ENCODE measurements at places on chromosomes 11 and 22.

GRCh38 chr11:8870411-8871170 lies 40.4 kb upstream of the AKIP1 start:
- DNase-seq = peak; percentile 52

- no peak for DNase-seq
Observed at GRCh38 chr22:29300807-29301601, 5.4 kb upstream of the GAS2L1 start.

DNA sequence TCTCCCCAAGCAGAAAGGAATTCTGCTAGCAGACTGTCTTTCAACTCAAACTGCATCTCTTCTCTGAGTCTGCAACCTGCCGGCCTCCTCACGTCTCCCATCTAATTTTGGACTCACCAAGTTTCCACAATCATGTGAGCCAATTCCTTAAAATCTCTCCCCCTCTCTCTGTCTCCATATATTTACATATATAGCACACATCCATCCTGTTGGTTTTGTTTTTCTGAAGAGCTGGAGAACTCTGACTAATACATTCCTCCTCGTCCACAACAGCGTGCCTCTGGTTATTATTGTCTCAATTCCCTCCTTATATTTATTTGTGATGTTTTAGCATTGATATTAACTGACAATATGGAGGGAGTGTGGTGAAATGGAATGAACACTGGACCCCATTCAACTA lies 29.6 kb upstream of the FJX1 start:
- DNase-seq = no peak

DNA sequence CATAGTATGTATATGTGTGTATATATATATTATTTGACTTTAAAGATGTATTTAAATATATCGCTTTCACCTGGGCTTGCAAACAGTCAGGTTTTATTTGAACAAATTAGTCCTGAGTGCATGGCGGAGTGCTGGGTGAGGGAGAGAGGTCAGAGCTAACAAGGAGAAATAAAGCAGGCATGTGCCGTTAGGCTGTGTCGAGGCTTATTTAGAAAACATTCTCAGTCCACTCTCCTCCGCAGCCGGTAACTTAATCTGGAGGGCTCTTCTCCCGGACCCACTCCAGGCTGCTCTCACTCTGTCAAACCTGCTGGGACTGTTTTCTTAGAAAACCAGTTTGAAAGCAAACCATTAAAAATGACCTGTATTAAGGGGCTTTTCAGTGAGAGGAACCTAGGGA lies 455.9 kb downstream of the MN1 start:
- DNase-seq = no peak

DNA sequence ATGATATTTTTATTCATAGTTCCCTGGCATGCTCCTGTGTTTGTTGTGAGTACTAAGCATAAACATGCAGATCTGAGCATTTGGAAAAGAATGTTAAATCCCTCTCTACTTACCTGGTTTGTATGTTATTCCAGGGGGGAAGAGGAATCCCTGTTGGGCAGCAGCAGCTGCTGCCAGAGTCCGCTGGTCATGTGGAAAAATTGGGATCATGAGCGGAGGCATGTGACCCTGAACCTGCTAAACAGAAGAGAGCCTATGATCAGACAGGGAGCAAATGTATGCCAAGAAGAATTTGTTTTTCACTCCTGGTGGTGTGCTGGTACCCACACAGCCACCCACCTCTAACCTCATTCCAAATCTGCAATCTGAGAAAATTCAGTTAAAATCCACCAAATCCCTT lies 244.7 kb downstream of the SOX6 start:
- no peak for DNase-seq

GRCh38 chr11:117559698-117560097 lies 232.0 kb downstream of the CEP164 start:
- DNase-seq = no peak

DNA sequence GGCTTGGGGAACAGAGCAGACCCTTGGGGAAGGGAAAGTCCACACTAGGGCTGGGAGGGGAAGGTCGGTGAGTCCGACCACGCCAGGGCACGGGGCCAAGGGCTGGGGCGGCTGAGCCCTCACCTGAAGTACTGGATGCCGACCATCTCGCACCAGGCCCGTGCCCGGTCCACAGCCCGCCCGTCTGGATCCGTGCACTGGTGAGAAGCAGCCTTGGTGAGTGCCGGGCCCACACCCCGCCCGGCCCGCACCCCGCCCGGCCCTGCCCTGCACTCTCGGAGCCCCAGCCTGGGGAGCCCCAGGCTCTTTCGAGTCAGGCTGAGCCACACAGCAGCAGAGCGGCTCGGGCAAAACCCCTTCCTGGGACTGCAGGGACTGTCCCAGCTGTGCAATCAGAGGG lies 1.9 kb upstream of the BAIAP2L2 start:
- DNase-seq = no peak

GRCh38 chr11:112123129-112123528 lies 36.5 kb downstream of the SDHD start:
- DNase-seq = no peak

DNA sequence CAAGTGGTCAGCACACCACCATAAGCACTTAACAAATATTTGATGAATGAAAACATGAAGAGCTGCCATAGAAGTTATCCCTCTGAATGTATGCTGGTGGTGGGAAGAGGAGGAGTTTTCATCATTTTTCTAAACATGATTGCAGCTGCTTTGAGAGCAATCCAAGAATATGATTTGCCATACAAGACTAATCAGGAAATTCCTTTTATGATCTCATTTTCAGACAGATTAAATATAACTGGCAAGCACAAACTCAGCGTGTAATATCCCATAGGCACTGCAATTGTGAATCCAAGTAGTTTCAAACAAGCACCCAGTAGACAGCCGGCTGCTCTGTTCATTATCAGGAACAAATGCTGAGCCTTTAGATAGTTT lies 505.7 kb upstream of the LUZP2 start:
- DNase-seq = no peak

- DNase-seq = no peak
Observed at GRCh38 chr22:35802885-35803284, 85.2 kb downstream of the APOL5 start.

- DNase-seq = no peak
Observed at GRCh38 chr11:662689-663274, 25.7 kb downstream of the DRD4 start.

DNA sequence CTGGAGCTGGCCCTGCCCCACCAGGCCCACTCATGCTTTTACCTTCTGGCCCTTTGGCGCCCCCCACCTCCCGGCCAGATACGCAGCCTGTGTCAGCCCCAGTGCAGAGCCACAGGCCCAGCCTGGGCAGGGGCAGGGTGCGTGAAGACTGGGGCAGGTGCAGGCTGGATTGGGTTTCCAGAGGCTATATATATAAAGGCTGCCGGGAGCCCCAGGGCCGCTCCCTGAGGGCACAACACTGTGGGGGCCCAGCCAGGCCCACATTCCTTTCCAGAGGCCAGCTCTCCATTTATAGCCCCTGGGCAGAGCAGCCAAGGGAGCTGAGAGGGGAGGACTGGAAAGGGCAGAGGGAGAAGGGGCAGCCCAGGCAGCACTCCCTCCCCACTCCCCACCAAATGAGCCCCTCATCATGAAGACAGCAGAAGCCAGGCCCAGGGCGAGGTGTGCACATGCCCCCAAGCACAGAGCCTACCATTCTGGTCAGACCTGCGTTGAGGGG lies 5.0 kb upstream of the MYOD1 start:
- DNase-seq = no peak

DNA sequence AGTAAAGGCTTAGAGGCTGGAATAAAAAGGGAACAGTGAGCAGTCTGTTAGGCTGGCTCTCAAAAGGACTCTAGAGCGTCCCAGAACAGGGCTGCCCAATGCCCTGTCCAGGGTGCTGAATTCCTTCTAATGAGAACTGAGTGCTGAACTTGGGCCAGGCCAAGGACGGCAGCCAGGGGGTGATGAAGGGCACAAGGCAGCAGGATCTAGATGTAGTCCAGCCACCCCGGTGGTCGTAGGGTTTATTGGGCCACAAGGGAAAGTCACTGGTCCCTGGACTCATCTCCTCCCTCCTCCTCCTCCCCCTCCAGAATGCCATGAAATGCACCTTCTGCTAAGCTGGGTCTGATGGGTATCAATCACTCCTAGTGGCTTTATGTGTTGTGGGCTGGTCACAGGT lies 19.2 kb downstream of the NPTXR start:
- DNase-seq = no peak

GRCh38 chr11:86219311-86220193 lies 25.0 kb upstream of the EED start:
- no peak for DNase-seq

GRCh38 chr22:32310777-32311176 lies 46.9 kb upstream of the RFPL3 start:
- no peak for DNase-seq

- no peak for DNase-seq
Observed at GRCh38 chr22:44639891-44640617, 62.0 kb upstream of the PRR5 start.

Measured in NCI-H2171 (cell line).